ENCODE measurements at places on chromosomes 6 and 20. TPM values are rescaled to one million over a fixed set of nuclear protein-coding genes. Genes with fewer than 3 reads are reported as not detected.
A peak's percentile ranks its signal among the peaks of the same experiment; 100 is the strongest.

- ATAC-seq = no peak
Measured at GRCh38 chr20:7503501-7503900, 436.8 kb downstream of the HAO1 start.

GRCh38 chr6:44151348-44152108 lies 7.1 kb upstream of the CAPN11 start:
- ATAC-seq = peak; percentile 83

- ATAC-seq = no peak
Measured at GRCh38 chr6:106247293-106247692, 78.3 kb downstream of the ATG5 start.

GRCh38 chr6:39882531-39882899 lies 51.7 kb downstream of the MOCS1 start:
- ATAC-seq = peak; percentile 25

DNA sequence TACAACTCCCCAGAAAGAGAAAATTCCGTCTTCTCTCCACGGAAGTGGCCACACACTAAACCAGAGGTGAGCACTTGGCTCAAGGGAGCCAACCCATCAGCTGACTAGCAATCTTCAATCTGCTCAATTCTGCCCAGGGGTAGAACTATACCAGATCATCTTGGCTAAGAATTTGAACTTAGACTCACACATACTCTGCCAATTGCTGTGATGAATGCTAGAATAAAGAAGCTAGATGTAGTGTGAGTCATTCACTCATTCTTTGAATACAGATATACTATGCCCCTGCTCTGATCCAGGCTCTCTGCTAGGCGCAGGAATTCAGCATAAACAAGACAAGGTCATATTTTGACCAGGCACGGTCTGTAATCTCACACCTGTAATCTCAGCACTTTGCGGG lies 147.9 kb upstream of the SHLD1 start:
- peak; percentile 49 for ATAC-seq

The COQ3 gene
- total RNA-seq = 9.2 TPM

- ATAC-seq = no peak
Measured at GRCh38 chr6:32519910-32520258, 10.2 kb downstream of the HLA-DRB5 start.

The RIPOR3 gene
- 1.2 TPM for total RNA-seq

- no peak for ATAC-seq
Measured at GRCh38 chr6:65116326-65116725, 590.7 kb downstream of the EYS start.

GRCh38 chr6:118456982-118457381 lies 91.1 kb upstream of the PLN start:
- no peak for ATAC-seq

The CCDC167 gene
- total RNA-seq = 24.5 TPM

The TOMM34 gene
- total RNA-seq = 11.4 TPM

DNA sequence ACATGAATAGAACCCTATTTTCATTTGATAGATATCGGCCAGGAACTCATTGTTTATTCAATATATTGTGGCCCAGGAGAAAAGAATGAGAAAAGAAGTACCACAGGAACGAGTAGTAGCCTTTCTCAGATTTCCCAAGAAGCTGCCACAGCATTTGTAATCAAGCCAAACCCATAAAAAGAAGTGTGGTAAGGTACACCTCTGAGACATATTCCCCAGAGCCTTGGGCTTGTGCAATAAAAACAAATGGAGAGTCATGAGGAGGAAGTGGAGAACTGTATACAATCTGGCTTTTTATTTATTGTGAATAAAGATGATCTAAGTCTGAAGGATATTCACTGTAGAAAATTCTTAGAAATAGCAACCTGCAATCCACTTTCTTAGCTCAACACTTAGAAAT lies 36.7 kb downstream of the KIF6 start:
- no peak for ATAC-seq

GRCh38 chr6:44779130-44779826 lies 391.8 kb downstream of the CDC5L start:
- no peak for ATAC-seq

- ATAC-seq = no peak
Measured at GRCh38 chr20:43971267-43971666, 56.6 kb downstream of the TOX2 start.

DNA sequence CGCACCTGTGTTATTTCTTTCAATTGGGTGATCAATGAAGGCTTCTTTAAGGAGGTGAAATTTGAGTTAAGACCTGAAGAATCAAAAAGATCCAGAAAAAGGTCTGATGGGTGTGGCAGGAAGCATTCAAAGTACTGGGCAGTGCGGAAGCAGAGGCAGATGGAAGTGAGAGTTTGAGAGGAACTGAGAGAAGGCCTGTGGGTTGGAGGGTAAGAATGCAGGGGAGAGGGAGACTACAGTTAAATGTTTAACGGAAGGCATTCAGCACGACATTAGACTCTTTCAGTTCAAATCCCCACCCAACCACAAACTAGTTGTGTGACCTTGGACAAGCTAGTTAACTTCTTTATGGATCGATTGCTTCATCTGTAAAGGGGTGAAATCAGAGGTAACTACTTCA lies 50.5 kb upstream of the GCM1 start:
- ATAC-seq = no peak

- ATAC-seq = no peak
Measured at GRCh38 chr20:45080867-45081624, 19.9 kb downstream of the KCNS1 start.

The SOX18 gene
- 5.4 TPM for total RNA-seq

The TSHZ2 gene
- 10.3 TPM for total RNA-seq

DNA sequence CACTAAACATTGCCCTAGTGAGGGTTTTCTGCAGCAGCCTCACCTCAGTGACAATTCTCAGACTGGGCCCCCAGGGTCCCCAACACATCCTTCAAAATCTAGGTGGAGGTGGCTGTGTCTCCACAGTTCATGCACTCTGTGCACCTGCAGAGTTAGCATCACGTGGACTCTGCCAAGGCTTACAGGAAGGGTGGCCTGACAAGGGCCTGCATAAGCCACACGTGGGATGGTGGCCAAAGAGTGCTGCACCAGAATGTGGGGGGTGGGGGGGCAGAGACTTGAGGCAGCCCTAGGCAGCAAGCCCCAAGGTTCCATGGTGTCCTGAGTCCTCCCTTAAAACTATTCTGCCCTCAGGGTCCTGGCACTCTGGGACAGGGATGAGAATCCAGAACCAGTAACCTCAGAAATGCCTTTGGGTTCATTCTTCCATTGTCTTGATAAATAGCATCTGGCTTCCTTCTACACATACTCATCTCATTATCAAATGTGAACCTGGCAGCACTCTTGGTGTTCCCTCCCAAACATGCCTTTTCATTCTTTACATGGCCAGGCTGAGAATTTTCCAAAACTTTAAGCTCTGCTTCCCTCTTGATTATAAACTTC lies 1.6 kb upstream of the SERPINB1 start:
- ATAC-seq = no peak

- no peak for ATAC-seq
Measured at GRCh38 chr6:115796829-115797228, 263.9 kb downstream of the FRK start.
